ENCODE measurements at places on chromosomes 2 and 18.

- DNase-seq, result peak; percentile 16
These were observed 300.4 kb downstream of the KCNS3 start for GRCh38 chr2:18178736-18179349.

DNA sequence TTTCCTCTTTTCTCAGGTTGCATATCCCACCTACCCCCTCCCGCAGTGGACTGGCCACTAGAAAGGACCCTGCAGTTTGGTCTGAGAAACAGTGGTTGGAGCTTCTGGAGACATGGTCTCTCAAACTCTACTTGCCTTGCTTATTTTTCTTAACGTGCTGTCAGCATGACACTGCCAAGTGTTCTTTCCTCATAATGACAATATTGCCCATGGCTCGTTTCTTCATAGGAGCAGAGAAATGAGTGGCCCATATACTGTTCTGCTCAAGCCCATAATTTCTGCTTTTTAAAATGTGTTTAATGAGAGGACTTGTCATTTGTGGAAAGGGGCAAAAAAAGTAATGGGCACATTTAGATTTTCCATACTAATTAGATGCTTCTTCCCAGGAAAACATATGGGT, 828.7 kb downstream of the BCL11A start:
- no peak for DNase-seq

GRCh38 chr2:74119339-74119738, 28.4 kb downstream of the BOLA3 start:
- DNase-seq, result no peak

DNA sequence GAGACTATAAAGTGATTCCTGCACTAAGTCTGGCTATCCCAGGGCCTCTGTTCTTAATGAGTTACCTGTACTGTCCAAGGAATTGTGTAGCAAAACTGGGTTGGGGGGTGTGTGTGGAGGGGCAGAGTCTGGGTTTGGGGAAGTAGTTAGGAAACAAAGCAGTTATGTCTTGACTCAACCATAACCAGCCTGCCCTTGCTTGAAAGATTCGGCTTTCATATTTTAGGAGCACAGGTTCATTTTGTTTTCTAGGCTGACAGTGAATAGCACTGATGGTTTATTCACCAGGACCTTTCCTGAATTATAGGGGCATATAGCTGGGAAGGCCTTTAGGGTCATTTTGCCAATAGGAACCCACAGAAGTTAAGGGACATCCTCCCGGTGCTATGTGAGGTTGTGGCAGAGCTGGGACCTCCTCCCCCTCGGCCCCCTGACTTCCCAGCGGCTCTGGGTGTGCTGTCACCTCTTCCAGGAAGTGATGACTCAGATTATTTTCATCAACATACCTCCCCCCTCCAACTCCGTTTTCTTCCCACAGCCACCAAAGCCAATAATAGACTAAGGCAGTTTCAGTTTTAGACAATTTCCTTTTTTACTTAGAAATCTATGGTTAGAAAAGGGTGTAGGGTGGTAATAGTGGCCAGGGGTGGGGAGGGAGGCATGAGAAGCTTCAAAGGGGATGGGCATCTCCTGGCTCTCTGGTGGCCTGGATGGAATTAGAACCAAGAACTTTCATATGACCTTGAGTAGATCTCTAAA, 44.8 kb downstream of the SETBP1 start:
- peak; percentile 52 for DNase-seq

DNA sequence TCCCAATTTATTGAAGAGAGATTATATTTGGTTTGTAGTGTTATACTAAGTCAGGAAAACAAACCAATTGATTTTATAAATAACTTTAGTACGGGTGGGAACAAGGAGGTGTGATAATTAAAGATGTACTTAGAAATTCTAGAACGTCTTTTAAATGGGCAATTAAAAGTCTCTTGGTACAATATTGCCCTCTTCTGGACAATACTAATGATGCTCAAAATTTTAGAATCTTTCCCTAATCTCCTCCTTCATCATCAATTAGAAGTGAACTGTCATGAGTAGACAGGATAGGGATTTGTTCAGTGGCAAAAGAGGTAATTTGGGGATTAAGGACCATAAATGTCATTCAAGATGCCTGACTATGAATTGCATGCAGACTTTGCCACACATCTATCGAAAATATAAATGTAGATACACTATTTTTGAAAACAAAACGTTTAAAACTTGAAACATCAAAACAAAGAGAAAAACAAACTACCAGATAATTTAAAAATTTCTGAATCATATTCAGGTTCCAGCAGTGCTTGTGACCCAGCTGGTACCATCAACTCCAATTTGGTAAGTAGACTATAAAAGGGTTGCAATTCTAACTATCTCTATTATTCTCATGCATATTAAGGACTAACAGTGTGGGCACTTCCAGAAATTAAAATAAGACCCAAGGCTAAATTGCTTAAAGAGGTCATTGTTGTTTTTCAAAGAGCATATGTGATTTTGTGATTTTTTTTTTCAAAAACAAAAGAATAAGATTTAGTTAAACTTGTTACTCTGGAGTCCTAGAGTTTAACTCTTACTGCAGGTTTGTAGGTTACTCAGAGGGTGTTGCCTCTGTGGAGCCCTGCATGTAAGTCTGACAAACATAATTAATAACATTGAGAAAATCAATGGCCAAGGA, 123.5 kb downstream of the LAMA3 start:
- DNase-seq, result peak; percentile 36

DNA sequence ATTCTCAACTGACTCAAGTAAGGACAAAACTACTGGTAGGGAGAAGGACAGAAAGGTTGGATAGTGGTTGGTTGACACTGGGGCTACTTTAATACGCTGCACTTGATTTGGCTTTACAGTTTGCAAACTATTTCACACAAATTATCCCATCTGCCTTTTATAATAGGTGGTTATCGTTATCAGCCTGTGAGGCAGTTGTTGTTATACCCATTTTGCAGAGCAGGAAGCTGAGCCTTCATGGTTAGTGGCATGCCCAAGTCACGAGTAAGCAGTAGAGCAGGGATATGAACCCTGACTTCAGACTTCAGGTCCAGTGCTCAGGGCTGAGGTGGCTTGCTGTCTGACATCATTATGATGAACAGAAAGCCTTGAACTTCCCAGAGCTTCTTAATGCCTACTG, 5.3 kb downstream of the CTIF start:
- no peak for DNase-seq
